Effector memory CD4-positive, alpha-beta T cell (primary cell): ENCODE measurements at places on chromosomes 4 and X.

- DNase-seq, result no peak
Observed at GRCh38 chrX:11908371-11908770, 150.3 kb downstream of the MSL3 start.

DNA sequence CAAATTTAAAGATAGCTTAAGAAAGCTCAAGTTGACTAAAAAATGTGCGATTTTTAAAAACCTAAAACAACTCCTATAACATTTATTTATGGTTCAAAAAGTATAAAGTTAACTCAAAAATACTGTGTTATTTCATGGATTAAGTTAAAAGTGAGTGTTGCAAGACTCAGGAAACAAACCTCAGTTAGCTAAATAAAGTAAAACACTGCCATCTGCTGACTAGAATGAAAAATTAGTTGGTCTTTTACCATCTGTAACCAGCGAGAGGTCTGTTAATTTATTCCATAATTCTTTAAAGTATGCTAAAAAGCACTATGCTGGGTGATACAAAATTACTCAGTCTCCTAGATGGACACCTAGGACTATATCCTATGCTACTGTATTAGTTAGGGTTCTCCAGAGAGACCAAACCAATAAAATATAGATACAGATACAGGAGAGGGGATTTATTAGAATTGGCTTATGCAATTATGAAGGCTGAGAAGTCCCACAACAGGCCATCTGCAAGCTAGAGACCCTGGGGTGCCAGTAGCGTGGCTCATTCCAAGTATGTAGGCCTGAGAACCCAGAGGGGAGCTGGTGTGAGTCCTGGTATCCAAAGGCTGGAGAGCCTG lies 4.9 kb upstream of the WDFY3 start:
- DNase-seq, result no peak

- DNase-seq, result no peak
Observed at GRCh38 chr4:97646997-97647396, 496.3 kb downstream of the STPG2 start.

DNA sequence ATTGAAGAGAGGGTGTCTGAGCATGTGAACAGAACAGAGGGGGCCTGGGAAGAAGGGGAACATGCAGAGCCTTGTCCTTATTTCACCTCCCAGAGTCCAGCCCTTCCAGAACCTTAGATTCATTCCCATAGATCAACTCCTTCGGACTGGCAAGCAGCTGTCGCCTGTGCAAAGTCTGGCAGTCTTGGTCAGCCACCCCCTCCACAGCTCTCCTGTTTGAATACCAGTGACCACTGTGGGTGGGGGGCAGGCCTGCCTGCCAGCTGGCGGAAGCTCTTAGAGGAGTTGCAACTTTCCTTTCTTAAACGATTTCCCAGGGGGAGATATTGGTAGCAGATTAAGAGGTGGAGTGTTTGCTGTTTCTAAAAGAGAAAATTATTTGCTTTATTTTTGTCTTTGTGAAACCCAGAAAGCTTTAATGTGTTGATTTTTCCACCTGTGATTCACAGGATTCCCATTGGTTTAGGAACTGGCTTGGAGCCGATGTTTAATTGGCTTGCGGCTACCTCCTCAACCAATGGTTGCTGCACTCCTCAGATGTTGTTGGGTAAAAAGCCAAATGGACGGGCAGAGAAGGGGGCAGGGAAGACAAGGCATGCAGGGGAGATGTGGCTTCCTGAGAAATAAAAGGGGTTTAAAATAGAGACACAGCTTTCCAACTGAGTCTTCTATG lies 62.2 kb upstream of the PRPS1 start:
- no peak for DNase-seq

GRCh38 chrX:120457766-120458180 lies 11.3 kb downstream of the LAMP2 start:
- DNase-seq, result no peak

- DNase-seq, result no peak
Observed at GRCh38 chr4:113406723-113407016, 354.9 kb downstream of the CAMK2D start.

- no peak for DNase-seq
Observed at GRCh38 chrX:153412746-153413720, 1.8 kb downstream of the ZFP92 start.

- DNase-seq, result no peak
Observed at GRCh38 chr4:11488657-11489452, 60.2 kb upstream of the HS3ST1 start.

DNA sequence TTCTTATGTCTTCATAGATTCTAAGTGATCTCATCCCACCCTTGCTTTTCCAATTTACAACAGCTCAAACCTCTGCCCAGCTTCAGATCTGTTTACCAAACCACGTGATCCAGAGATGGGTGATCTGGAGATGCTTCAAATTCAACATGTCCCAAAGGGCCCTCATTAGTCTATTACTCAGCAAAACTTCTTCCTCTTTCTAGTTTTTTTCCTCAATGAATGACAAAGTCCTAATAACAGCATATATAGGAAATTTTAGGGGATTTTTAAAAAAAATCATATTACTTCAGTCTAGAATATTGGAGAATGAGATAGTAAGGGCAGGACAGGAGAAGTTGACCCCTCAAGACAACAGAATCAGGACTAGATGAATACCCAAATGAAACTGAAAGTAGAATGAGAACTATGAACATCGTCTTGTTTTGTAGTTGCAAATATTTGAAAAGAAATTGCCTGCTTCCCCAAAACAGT lies 127.1 kb downstream of the CFAP299 start:
- DNase-seq, result no peak

- DNase-seq, result no peak
Observed at GRCh38 chrX:134908356-134908755, 82.4 kb upstream of the SMIM10 start.

DNA sequence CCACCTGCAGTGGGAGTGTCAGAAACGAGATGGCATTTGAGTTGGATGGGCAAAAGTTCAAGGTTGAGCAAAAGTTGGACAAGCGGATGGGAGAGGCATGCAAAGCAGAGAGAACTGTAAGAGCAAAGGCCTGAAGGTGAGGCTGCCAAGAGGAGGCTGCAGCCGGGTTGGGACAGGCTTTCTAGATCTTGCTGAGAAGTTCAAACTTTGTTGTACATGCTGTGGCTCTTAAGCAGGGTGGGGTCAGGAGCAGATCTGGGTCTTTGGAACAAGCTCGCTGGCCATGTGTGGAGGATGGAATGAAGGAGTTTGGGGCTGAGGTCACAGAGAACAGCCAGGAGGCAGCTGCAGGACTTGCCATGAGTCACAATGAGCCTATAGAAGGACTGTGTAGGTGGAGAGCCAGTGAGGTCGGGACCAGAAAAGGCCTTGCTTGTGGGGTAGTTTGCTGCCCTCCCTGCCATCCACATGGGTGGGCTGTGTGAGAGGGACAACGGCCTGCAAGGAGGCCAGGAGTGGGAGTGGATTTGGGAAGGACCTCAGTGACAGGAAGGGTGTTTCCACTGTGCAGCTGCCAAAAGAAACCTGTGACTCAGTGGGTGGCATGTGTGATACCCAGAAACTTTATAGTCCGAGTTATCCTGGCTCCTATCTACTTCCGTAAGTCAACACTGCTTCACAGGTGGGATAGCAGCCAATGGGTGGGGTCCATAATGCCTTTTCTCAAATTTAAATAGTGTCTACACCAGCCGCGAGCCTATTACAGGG lies 210.4 kb downstream of the MID1IP1 start:
- no peak for DNase-seq

DNA sequence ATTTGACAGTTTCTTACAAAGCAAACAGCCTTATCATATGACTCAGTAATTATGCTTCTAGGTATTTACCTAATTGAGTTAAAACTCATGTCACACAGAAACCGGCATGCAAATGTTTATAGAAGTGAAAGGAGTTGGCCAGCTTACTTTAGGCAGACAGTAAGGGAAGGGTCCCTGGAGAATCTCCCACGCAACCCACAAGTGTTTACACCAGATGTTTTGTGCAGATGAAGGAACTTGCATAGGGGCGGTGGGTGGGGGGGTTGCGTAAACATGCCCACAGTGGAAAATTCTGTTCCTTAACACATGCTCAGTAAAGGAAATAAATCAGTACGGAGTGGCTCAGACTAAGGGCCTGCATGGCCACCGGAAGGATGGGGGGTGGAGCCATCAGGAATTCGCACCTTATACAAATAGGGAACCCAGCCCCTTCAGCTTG lies 330.5 kb upstream of the AADAT start:
- no peak for DNase-seq

DNA sequence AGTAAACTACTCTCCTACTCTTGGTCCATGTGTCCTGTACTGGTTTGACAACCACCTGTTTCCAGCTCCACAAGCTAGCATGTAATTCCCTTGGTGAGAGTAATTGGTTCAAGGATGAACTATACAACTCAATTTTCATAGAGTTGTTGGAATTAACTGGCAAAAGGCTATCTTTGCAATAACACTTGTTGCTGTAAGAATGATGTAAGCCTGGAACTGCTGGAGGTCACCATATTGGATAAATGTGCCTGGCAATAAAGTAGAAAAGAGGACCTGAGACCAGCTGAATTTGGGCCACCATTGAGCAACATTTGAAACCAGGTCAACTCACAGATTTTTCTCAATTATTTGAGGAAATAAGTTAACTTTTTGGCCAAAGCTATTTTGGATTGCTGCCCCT lies 175.5 kb downstream of the CAMK2D start:
- no peak for DNase-seq

DNA sequence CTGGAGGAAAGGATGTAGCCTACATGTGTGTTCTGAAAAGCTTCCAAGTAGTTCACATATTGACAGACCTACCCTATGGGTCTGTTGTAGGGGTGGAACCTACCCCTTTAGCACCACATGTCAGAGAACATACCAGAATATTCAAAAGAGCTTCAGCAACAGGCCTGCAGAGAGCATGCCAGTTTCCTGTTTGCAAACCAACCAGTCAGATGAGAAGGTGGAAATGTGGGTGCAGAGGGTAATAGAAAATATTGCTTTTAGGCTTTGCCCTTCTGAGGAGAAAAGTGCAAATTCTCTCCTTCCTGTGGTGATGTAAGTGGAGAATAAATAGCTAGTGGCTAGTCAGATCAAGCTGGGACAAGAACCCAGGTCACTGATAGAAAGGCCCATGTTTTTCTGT lies 16.4 kb downstream of the INTS6L start:
- DNase-seq, result no peak

- DNase-seq, result no peak
Observed at GRCh38 chr4:20323991-20324390, 72.3 kb downstream of the SLIT2 start.

DNA sequence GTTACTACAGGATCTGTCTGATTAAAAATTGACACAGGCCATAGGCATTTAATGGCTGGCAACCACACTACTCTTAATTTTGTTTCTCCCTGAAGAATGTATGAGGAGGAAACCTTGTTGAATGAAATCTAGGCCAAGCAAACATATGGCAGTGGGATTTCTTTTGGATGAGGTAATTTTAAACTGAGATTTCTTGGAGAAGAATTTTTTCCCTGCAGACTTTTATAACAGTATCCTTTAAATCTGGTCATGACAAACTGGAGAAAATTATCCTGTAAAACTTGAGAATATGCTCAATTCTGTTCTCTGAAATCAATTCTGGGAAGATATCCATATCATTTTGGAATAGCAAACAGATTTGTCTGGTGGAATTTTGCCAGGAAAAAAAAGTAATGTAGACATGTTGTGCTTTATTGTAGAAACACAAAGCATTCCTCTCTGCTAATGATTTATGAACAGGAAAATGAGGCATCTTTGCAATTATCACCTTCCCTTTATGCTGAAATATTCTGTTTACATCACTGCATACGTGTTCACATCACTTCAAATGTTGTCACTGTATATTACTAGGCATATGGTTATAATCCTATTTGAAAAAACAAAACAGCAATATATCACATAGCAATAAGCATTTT lies 108.3 kb upstream of the ARSJ start:
- no peak for DNase-seq

DNA sequence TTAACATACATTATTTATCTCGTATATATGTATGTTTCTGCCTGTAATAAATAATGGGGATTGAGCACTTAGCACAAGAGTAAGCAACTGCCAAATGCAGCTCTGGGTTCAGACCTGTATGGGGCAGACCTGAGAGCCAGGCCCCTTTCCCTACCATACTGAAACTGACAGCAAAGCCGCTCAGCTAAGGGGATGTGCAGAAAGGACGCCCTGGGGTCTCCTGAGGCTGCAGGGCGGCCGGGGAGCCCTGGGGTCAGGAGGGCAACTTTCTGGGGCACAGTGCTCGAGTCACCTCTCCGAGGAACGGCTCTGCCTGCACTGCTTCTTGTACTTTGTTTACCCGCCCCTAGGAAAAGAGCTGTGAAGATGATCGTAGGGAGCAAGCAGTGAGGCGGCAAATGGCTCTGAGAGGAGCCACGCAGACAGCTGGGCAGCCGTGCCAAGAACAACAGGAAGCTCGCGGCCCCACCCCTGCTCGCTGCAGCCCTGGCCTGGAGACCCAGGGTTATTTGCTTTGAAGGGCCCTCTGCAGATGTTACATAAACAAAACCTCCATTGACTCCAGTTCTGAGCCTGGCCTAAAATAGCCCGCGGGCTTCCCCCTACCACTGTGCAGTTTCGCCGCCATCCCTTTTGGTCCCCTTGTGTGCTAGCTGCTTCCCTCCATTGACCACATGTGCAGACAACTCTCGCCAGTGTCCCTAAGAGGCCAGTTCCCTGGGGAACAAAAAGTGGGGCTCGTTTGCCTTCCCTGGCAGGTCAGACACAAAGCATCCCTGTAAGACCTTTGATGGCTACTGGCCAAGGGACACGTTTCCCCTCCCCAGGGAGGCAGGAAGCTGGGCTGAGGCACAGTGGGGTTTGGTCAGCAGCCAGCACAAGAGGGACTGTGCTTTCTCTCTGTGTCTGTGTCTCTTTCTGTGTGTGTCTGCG lies 111.3 kb upstream of the LNX1 start:
- no peak for DNase-seq

DNA sequence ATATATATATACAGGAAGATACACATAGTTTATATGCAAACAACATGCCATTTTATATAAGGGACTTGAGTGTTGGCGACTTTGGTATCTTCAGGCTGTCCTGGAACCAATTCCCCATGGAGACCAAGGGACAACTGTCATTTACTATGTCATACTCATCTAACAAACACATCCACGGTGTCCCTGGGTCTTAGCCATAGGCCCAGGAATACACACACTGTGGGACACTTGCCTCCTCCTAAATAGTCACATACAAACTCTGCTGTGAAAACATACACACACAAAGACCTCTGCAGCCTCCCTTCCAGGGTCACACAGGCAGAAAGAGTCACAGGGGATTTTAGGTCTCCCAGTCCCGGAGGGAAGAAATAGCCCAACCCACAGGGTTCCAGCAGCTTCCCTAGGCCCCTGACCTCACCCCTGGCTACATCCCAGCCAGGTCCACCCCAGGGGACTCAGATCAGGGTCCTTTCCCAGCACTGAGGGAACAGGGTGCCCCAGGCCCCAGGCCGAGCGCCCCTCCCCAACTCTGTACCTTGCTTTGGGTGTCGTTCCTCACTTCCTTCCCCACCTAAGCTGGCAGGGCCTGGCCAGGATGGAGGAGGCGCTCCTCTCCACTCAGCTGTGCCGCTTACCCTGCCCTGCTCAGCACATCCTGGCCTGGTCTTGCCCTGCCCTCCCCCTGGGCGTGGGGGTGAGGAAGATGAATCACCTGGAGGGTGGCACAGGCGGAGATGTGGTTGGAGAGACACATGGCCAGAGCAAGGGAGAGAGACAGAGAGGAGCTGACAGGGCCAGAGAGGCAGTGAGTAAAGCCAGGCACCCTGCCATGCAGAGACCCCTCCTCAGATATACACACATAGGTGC lies 21.8 kb downstream of the FGD1 start:
- no peak for DNase-seq

GRCh38 chrX:46647251-46647650 lies 73.7 kb downstream of the CHST7 start:
- no peak for DNase-seq

- DNase-seq, result no peak
Observed at GRCh38 chrX:50635817-50636365, 165.3 kb upstream of the DGKK start.
